ENCODE measurements at places on chromosomes 12 and 14. TPM values are rescaled to one million over a fixed set of nuclear protein-coding genes. Genes with fewer than 3 reads are reported as not detected.

- DNase-seq, result no peak
- H3K36me3 ChIP-seq, result no peaks in the 10 kb centered on the region
- no peak overlapping the region for H3K27ac ChIP-seq
- no peak overlapping the region for H3K4me3 ChIP-seq
Measured at GRCh38 chr14:104750056-104750752, 2.7 kb upstream of the SIVA1 start.

DNA sequence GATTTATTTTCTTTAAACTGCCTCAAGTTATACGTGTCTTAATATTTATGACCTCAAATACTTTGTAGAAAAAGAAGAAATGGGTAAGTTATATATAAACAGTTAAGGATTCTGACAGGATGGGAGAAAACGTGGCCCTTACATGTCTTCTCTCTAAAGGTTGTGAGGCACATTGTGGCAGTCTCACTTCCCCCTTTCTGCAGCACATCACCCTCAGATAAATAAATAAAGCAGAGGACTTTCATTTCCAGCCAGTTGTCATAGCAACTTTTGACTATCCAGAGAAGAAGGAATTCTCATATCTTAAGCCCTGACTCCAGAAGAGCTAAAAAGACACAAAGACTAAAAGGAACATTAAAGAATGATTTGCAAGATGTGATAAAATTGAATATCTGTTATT lies 28.8 kb upstream of the CEP83 start:
- H3K4me3 ChIP-seq, result no peak overlapping the region
- no peaks in the 10 kb centered on the region for H3K36me3 ChIP-seq
- no peak overlapping the region for H3K27ac ChIP-seq
- DNase-seq, result no peak
- no peaks in the 10 kb centered on the region for H3K27me3 ChIP-seq

GRCh38 chr12:6294156-6295093 lies 16.1 kb upstream of the PLEKHG6 start:
- H3K27me3 ChIP-seq, result no peaks in the 10 kb centered on the region
- no peak overlapping the region for H3K27ac ChIP-seq
- H3K36me3 ChIP-seq, result no peaks in the 10 kb centered on the region
- H3K4me3 ChIP-seq, result no peak overlapping the region

GRCh38 chr14:103538291-103539055 lies 9.5 kb downstream of the TRMT61A start:
- H3K27ac ChIP-seq, result peak overlapping the region; percentile 59
- H3K4me1 ChIP-seq, result peaks cover 83% of the 10 kb centered on the region
- H3K27me3 ChIP-seq, result no peaks in the 10 kb centered on the region
- H3K36me3 ChIP-seq, result no peaks in the 10 kb centered on the region

ACSS3 gene
- 17.1 TPM for total RNA-seq
